A549 treated with CpdA at 1 μM for 4 hours (cell line): ENCODE measurements at places on chromosomes 12 and 14. TPM values are rescaled to one million over a fixed set of nuclear protein-coding genes. Genes with fewer than 3 reads are reported as not detected.

Gene PARP11
- total RNA-seq, result 1.2 to 2.6 TPM (median 1.7 TPM) in 5 replicates

Gene C12orf54
- not detected in 5 replicates for total RNA-seq

Gene LMNTD1
- not detected in 5 replicates for total RNA-seq

Gene KRT78
- total RNA-seq, result 0.06 TPM in 1 of 5 replicates, not detected in the others

Gene NOXRED1
- 0.11 to 0.17 TPM in 2 of 5 replicates, not detected in the others for total RNA-seq

Gene RNASE4
- total RNA-seq, result 5.4 to 9.5 TPM (median 7.2 TPM) in 5 replicates

Gene ADAM20
- 0.01 TPM in 1 of 5 replicates, not detected in the others for total RNA-seq

Gene KTN1
- total RNA-seq, result 105 to 157 TPM (median 114 TPM) in 5 replicates

Gene RTL1
- 0.23 to 0.35 TPM (median 0.31 TPM) in 5 replicates for total RNA-seq

Gene KRT77
- not detected in 5 replicates for total RNA-seq

Gene JPH4
- 0.03 TPM in 1 of 5 replicates, not detected in the others for total RNA-seq

Gene STON2
- 0.63 to 0.93 TPM (median 0.73 TPM) in 5 replicates for total RNA-seq

Gene TMEM121
- total RNA-seq, result 3.2 to 9.7 TPM (median 9.0 TPM) in 5 replicates

Gene OAS2
- 0.22 to 0.38 TPM (median 0.30 TPM) in 5 replicates for total RNA-seq

Gene KCNMB4
- total RNA-seq, result 0.10 to 0.18 TPM (median 0.12 TPM) in 5 replicates

Gene SAMD15
- 1.6 to 3.0 TPM (median 2.2 TPM) in 5 replicates for total RNA-seq

Gene DHRS2
- total RNA-seq, result 7.4 to 11.1 TPM (median 8.2 TPM) in 5 replicates

Gene HOXC13
- 7.5 to 12.4 TPM (median 8.7 TPM) in 5 replicates for total RNA-seq

Gene PIWIL1
- not detected in 5 replicates for total RNA-seq

Gene CPSF6
- 60.4 to 81.4 TPM (median 66.6 TPM) in 5 replicates for total RNA-seq

Gene PRH2
- 0.24 to 0.34 TPM (median 0.31 TPM) in 3 of 5 replicates, not detected in the others for total RNA-seq

Gene FZD10
- not detected in 5 replicates for total RNA-seq

Gene CMA1
- total RNA-seq, result not detected in 5 replicates

Gene BCDIN3D
- 4.7 to 5.1 TPM (median 4.7 TPM) in 5 replicates for total RNA-seq

Gene TCL1B
- total RNA-seq, result not detected in 5 replicates

Gene MYH7
- not detected in 5 replicates for total RNA-seq

Gene TROAP
- total RNA-seq, result 78.1 to 121 TPM (median 84.3 TPM) in 5 replicates

Gene RNU4-1
- 18.3 TPM in 1 of 5 replicates, not detected in the others for total RNA-seq

Gene AQP6
- not detected in 5 replicates for total RNA-seq

Gene TAS2R8
- not detected in 5 replicates for total RNA-seq

Gene SMIM41
- total RNA-seq, result not detected in 5 replicates

Gene RNASE1
- total RNA-seq, result 0.16 to 0.35 TPM (median 0.24 TPM) in 3 of 5 replicates, not detected in the others

Gene HRK
- 0.45 to 0.96 TPM (median 0.54 TPM) in 5 replicates for total RNA-seq

Gene NEUROD4
- not detected in 5 replicates for total RNA-seq

Gene DIO3
- total RNA-seq, result 0.03 to 0.09 TPM in 2 of 5 replicates, not detected in the others

Gene SERPINA12
- total RNA-seq, result not detected in 5 replicates

Gene KRT3
- 0.03 to 0.10 TPM in 2 of 5 replicates, not detected in the others for total RNA-seq

Gene SERPINA9
- 0.03 TPM in 1 of 5 replicates, not detected in the others for total RNA-seq

Gene CLEC2B
- total RNA-seq, result 1.4 to 3.0 TPM (median 1.9 TPM) in 5 replicates

Gene PIANP
- total RNA-seq, result 0.43 to 1.0 TPM (median 0.87 TPM) in 5 replicates

Gene TSPAN9
- 16.7 to 22.0 TPM (median 19.1 TPM) in 5 replicates for total RNA-seq

Gene DEPDC4
- total RNA-seq, result 1.3 to 2.2 TPM (median 1.5 TPM) in 5 replicates

Gene C3AR1
- not detected in 5 replicates for total RNA-seq

Gene TAS2R31
- total RNA-seq, result 0.08 to 0.13 TPM in 2 of 5 replicates, not detected in the others

Gene NPAS3
- not detected in 5 replicates for total RNA-seq

Gene DBX2
- not detected in 5 replicates for total RNA-seq

Gene NACA
- total RNA-seq, result 1,483 to 1,932 TPM (median 1,546 TPM) in 5 replicates
